ENCODE measurements at places on chromosomes 16 and 17. TPM values are rescaled to one million over a fixed set of nuclear protein-coding genes. Genes with fewer than 3 reads are reported as not detected.

TSPOAP1 gene
- 6.5 TPM for total RNA-seq

CRISPLD2 gene
- total RNA-seq = 0.08 TPM

ZSCAN10 gene
- total RNA-seq = not detected

RND2 gene
- not detected for total RNA-seq

KRTAP4-5 gene
- not detected for total RNA-seq

SYNRG gene
- 40.4 TPM for total RNA-seq

CDH11 gene
- total RNA-seq = 0.97 TPM

MYO15A gene
- total RNA-seq = 0.13 TPM

CTRB2 gene
- total RNA-seq = 8.9 TPM

KRT222 gene
- 0.08 TPM for total RNA-seq

TBC1D3B gene
- total RNA-seq = 2.5 TPM

RCVRN gene
- 0.13 TPM for total RNA-seq

OR1F1 gene
- not detected for total RNA-seq

RHOT1 gene
- total RNA-seq = 16.8 TPM

KRT35 gene
- not detected for total RNA-seq

TEX14 gene
- 0.37 TPM for total RNA-seq

ZFPM1 gene
- 4.0 TPM for total RNA-seq

FNDC8 gene
- not detected for total RNA-seq

SEPHS2 gene
- total RNA-seq = 85.9 TPM

NPW gene
- total RNA-seq = 1.3 TPM

KRTAP2-1 gene
- not detected for total RNA-seq

PRAC2 gene
- not detected for total RNA-seq

HBZ gene
- not detected for total RNA-seq

RANBP10 gene
- total RNA-seq = 20.4 TPM

KRT9 gene
- total RNA-seq = not detected

DNAAF8 gene
- total RNA-seq = 0.36 TPM

ZNF213 gene
- total RNA-seq = 7.2 TPM

CSF3 gene
- total RNA-seq = not detected

PHAF1 gene
- total RNA-seq = 9.8 TPM

SERPINF2 gene
- total RNA-seq = 0.21 TPM

ABI3 gene
- total RNA-seq = 67.0 TPM

TBC1D24 gene
- total RNA-seq = 7.9 TPM

TNFSF13 gene
- total RNA-seq = 14.6 TPM

RNF213 gene
- 129 TPM for total RNA-seq

STAT3 gene
- 86.2 TPM for total RNA-seq

UMOD gene
- not detected for total RNA-seq

ZBTB4 gene
- 15.1 TPM for total RNA-seq

PNMT gene
- not detected for total RNA-seq

ZPBP2 gene
- 0.67 TPM for total RNA-seq

KRTAP1-1 gene
- not detected for total RNA-seq

TPSG1 gene
- not detected for total RNA-seq

EMP2 gene
- total RNA-seq = 5.7 TPM

EME2 gene
- total RNA-seq = 15.8 TPM

ACSM3 gene
- total RNA-seq = 4.4 TPM

CD300LB gene
- 0.23 TPM for total RNA-seq

ADGRG3 gene
- not detected for total RNA-seq

KRTAP4-4 gene
- not detected for total RNA-seq

Data from GM12878 (cell line).